ENCODE measurements at places on chromosomes 13 and 19.

- no peak for DNase-seq
Measured at GRCh38 chr19:56966697-56967299, 126.3 kb upstream of the PEG3 start.

DNA sequence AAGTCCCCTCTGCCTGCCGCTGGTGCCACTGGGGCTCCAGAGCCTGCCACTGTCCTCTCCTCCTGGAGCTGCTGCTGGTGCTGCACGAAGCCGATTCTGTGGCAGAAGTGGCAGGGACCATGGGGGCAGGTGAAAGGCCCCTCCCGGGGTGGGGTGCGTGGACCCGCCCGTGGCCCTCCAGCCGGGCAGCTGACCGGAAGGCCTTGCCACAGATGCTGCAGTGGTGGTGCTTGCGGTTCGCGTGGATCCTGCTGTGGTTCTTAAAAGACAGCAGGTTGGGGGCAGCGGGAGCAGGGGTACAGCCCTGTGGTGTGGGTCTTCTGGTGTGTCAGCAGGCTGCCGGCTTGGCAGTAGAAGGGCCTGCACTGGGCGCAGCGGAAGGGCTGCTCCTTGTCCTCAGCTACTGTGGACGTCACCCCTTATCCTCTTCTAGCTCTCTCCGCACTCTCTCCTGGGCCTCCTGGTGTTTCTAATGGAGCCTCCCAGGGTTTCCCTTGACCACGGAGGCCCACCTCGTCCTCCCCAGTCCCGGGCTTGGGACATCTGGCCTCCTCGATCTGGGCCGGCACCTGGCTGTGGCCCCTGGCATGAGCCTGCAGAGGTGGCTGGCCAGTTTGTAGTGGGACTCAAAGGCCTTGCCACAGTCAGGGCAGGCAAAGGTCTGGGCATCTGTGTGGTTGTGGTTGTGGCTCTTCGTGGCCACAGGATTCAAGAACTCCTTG, 380.4 kb downstream of the OLFM4 start:
- no peak for DNase-seq

- no peak for DNase-seq
Measured at GRCh38 chr13:52879950-52880741, 31.7 kb upstream of the PCDH8 start.

- no peak for DNase-seq
Measured at GRCh38 chr19:41239363-41239762, 20.3 kb downstream of the AXL start.

GRCh38 chr13:60627071-60627686, 230.2 kb downstream of the TDRD3 start:
- no peak for DNase-seq

DNA sequence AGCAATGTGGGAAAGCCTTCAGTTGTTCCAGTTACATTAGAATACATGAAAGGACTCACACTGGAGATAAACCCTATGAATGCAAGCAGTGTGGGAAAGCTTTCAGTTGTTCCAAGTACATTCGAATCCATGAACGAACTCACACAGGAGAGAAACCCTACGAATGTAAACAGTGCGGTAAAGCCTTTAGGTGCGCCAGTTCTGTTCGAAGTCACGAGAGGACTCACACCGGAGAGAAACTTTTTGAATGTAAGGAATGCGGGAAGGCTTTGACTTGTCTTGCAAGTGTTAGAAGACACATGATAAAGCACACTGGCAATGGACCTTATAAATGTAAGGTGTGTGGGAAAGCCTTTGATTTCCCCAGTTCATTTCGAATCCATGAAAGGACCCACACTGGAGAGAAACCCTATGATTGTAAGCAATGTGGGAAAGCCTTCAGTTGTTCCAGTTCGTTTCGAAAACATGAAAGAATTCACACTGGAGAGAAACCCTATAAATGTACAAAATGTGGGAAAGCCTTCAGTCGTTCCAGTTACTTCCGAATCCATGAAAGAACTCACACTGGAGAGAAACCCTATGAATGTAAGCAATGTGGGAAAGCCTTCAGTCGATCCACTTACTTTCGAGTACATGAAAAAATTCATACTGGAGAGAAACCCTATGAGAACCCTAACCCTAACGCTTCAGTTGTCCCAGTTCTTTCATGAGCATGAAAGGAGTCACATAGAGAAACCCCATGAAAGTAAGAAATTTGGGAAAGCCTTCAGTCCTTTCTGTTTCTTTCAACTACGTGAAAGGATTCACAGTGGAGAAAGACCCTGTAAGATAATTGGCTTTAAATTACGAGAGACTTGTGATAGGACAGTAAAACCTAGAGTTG, 20.1 kb downstream of the ZNF627 start:
- DNase-seq = no peak

DNA sequence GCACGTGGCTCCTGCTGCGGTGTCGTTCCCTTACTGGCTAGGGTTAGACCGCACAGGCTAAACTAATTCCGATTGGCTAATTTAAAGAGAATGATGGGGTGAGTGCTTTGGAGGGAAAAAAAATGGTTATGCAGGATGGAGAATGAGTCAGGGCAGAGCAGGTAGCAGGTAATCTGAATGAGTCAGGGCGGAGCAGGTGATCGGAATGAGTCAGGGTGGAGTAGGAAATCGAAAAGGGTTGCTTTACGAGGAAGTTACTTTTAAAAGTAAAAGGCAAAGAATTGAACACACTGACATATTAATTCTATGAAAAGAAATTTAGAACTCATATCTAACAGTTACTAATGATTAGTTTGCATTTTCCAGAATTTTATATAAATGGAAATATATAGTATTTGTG, 335.5 kb downstream of the FOXO1 start:
- DNase-seq = no peak

GRCh38 chr13:29923554-29924481, 73.4 kb upstream of the UBL3 start:
- DNase-seq = peak; percentile 94

DNA sequence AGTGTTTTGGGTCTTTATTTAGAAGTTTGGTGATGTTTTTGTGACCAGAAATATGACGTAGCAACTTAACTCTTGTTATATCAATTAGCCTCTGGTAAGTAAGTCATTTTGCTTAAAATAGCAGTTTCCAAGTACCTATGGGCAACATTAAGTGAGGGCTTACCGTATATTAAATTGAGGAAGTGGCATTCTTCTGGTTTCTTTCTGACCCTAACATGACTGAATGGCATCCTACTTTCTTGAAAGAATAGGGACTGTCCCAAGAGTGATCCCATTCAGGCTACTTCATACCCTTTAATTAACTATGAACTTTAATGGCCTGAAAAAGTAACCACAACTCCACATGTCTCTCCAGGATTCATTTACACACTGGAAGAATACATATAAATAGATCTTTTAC, 106.6 kb downstream of the MZT1 start:
- DNase-seq = no peak

DNA sequence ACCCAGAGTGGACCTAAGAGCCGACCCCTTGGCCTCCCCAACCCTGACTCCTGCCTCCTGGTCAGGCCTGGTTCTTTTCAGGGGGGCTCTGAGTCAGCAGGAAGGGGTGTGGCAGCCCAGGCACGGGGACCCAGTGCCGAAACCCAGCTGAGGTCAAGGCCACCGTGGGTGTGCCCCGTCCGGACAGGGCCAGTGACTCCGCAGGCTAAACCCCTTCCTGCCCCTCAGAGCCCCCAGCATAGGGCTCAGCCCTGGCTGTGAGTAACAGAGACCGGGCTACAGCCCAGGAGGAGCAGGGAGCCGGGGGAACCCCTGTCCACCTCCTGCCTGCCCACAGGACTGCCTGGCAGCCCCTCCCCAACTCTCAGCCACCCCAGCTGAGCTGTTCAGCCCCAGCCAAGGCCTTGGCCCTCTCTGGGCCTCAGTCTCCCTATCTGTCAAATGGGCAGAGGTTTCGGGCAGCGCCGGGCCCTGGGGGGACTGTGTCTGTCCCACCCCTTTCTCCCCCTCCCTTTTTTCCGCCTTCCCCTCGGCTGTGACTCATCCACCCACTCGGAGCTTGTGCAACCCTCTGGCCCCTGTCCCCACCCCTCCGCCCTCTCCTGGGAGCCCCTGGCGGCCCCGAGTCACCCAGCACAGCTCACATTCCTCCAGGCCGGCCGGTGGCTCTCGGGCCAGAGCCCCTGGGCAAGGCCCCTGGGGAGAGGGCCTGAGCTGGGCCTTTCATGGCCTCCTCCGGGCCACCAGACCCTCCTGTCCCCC, 8.6 kb downstream of the ZBTB7A start:
- DNase-seq = peak; percentile 87

DNA sequence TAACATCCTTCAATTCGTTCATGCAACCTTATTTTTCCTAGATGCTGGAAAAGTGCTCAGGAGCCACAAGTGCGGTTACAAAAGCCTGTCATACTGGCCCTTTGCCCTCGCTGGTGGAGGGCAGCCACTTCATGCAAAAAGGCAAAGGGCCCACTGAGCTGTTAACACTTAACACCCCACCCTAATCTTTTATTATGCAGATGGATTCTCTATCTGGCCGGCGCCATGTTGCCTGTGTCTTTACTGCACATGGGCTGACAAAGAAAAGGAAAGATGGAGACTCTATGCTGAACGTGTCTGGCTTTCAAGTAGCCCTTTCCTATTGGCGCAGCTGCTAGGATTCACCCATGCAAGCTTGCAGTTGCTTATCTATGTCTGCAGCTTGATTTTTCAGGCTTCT, 10.8 kb downstream of the OR7D2 start:
- DNase-seq = no peak

GRCh38 chr19:35509018-35509652, 4.3 kb downstream of the DMKN start:
- DNase-seq = no peak

GRCh38 chr13:98260357-98261164, 83.5 kb upstream of the RNF113B start:
- no peak for DNase-seq

- peak; percentile 67 for DNase-seq
Measured at GRCh38 chr19:35901055-35901644, 810 bp upstream of the NFKBID start.

- DNase-seq = no peak
Measured at GRCh38 chr19:50909240-50910070, 1.7 kb downstream of the KLK4 start.

DNA sequence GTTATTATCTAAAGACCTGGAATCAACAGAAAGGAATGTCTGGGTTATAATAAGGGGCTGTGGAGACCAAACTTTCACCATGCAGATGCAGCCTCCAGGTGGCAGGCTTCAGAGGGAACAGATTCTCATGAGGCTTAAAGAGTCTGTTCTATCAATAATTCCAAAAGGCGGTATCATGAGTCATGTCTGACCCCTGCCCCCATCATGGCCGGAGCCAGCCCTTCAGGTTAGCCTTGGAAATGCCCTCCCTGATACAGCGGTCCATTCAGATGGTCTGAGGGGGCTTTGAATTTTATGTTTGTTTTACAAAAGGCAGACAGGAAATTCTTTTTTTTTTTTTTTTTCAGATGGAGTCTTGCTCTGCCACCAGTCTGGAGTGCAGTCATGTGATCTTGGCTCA, 21.7 kb upstream of the LAMP1 start:
- peak; percentile 32 for DNase-seq

DNA sequence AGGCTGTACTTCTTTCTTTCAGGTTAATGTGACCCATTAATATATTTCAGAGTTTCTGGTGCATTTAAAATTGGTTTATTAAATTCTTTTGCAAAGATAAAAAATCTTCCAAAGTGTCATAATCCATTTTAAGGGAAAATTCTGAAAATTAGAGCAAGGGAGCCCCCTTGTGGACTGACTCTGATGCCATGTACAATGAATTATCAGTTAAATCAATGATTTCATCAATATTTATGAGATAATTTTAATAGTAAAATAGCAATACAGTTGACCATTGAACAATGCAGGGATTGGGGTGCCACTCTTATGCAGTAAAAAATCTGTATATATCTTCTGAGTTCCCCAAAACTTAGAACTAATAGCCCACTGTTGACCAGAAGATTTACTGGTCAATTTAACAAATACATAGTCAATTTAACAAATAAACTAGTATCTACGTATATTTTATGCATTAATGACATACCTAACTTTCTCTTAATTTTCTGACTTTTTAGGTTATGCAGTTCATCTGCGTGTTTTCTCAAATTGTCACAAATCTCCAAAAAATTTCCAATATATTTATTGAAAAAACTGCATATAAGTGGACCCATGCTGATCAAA, 479.1 kb upstream of the MIR17HG start:
- no peak for DNase-seq

DNA sequence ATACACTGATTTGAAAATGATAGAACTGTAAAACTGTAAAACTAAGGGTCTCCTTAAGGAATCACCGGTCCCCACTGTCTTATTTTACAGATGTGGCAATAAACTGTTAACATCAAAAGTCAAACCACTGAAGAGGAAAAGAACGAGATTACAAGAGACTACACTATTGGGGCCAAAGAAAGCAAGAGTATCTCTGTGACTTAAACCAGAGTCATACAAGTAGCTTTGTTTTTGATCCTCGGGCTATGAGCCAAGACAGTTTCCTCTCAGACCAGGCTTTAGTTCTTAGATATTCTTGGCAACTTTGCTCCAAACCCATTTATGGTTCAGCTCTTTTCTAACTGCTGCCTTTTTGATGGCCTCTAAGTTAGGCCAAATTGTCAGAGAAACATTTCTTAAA, 113.8 kb downstream of the TBC1D4 start:
- DNase-seq = no peak

DNA sequence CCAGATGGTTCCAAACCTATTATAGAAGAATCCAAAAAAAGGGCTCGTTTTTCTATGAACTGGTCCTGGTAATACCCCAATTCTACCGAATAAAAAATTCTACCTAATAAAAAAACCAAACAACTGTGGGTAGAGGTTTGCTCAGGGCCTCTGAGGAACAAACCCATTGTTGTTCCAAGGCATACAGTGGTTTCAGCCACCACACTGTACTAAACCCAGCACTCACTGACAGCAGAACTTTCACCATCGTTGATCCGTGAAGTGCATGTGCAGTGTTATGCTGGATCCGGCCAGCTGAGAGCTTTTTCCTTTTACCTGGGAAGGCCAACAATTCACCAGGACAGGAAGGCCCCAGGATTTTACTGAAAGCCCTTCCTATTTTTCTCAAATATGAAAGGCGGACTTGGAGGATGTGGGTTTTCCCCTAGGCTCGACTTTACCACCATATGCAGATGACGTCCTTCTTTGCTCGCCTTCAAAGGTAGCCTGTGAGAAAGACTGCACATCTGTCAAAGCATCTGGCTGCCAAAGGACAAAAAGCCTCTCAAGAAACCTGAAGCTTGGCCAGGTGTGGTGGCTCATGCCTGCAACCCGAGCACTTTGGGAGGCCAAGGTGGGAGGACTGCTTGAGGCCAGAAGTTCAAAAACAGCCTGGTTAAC, 7.2 kb upstream of the PABPC3 start:
- DNase-seq = no peak

GRCh38 chr13:70394031-70394548, 285.8 kb upstream of the KLHL1 start:
- no peak for DNase-seq

DNA sequence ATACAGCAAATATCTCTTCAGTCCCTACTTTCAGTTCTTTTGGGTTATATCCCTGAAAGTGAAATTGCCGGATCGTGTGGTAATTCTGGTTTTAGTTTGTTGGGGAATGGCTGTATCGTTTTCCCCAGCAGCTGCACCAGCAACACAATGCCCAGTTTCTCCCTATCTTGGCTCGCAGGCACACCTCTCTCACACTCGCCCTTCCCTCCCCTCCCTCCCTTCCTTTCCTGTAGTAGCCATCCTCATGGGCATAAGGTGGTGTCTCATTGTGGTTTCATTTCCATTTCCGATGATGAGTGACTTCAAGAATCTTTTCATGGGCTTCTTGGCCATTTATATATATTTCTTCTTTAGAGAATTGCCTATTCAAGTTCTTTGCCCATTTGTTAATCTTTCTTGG, 8.6 kb upstream of the GPR18 start:
- no peak for DNase-seq

GRCh38 chr13:32949820-32950219, 66.4 kb upstream of the KL start:
- no peak for DNase-seq

GRCh38 chr19:51301266-51301665, 10.2 kb upstream of the IGLON5 start:
- no peak for DNase-seq
